Body of pancreas (tissue), 4 donors: ENCODE measurements at places on chromosomes 12 and 14. TPM values are rescaled to one million over a fixed set of nuclear protein-coding genes. Genes with fewer than 3 reads are reported as not detected.

DNA sequence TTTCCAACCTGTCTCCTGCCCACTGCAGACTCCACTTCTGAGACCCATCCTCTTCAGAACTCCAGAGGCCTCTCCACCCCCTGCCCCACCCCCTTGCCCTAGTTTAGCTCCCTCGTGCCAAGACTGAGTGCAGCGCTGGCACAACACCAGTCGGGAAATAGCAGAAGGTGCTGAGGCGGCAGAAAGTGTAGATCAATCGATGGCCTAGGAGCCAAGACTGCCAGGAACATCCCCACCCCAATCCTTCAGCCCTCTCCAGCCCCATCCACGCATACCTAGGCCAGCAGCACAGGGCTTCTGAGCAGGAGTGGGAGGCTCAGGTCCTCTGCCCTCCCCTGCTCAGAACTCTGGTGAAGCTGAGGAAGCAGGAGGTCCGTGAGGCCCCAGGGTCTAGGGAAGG, 1.1 kb downstream of the CPNE6 start:
- peak; percentile 66 for DNase-seq

GRCh38 chr14:88426271-88426670, 40.8 kb downstream of the SPATA7 start:
- DNase-seq: no peak

GRCh38 chr14:80653956-80654355, 287.6 kb downstream of the CEP128 start:
- DNase-seq: no peak

DNA sequence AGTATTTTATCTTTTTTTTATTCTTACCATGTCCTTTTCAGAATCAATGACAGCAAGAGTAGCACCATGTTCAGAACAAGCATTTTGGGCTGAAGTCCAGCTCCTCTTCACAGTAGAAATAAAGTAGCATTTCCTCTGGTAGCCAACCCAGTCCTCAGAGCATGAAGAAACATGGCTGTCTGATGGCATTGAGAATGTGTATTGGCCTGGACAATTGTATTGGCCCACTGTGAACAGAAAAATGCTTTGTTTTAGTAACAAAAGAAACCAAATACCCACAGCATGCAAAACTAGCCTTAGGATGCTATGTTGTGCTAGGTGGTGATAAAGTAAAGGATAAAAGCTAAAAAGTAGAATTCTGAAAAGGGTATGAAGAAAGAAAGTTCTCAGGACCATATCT, 5.7 kb downstream of the CD69 start:
- no peak for DNase-seq

DNA sequence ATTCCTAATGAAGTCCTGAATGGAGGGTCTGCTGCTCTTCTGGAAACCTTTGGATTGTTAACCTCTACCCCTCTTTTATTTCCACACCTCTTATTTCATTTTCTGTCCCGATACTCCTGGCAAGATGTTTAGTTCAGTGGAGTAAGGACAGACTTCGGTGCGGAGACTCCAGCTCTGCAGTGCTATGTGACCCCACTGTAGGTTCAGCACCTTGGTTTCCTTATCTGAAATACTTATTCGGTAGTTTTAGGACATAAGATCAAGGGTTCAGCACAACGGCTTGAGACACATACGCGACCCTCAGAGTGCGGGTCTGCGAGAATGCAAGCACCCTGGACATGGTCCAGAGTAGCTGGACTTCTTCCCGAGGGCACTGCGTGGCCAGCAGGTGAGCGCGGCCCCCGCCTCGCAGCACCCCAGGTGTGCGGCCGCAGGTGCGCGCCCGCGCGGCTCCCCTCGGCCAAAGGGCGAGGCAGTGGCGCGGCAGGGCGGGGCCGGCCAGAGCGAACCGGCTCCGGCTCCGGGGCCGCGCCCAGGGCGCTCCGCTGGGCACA, 465 bp upstream of the FGD4 start:
- DNase-seq: no peak

DNA sequence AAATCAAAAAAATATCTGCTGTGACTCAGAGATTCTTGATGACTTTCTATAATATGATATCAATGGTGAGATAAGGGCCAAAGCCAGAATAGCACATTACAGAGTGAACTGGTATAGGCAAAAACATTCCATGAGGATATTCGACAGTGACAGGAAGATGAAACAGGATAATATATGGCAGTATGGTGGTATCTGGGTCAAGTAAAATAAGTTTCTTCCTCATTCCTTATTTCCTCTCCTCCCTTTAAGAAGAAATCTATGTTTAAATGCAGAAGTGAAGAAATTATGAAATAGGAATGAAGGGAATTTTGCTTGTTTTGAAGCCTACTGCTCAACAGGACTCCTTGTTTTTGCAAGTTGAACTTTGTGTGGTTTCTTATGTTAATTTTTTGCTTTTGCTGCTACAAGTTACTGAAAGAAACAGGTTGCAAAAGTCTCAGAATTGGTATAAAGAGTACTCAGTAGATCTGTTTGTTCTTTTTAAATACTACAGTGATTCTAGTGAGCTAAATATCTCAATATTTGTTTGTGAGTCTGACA, 7.0 kb downstream of the ACSS3 start:
- DNase-seq: no peak

- DNase-seq: no peak
These were observed 10.4 kb downstream of the CORO1C start for GRCh38 chr12:108720757-108721514.

GRCh38 chr12:19739195-19739776, 300.0 kb downstream of the AEBP2 start:
- peak; percentile 46 for DNase-seq

DNA sequence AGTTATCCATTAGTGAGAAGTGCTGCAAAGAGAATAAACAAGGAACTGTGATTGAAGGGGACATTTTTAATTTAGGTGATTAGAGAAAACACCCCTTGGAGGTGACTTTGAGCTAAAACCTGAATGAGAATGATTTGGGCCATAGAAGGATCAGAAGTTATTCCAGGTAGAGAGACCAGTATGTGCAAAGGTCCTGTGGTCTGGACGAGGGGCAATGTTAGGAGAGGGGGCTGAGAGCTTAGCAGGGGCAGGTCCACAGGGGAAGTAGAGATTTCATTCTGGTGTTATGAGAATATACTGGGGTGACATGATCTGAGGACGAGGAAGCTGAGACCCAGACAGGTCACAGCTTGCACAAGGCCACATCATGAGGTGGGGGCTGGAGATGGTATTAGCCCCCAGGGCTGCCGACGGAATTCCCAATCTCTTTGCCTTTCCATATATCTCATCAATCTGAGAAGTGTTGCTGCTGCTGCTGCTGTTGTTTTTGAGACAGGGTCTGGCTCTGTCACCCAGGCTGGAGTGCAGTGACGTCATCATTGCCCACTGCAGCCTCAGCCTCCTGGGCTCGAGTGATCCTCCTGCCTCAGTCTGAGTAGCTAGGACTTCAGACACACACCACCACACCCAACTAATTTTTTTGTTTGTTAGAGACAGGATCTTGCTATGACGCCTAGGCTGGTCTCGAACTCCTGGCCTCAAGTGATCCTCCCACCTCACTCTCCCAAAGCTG, 55.6 kb downstream of the KCTD10 start:
- no peak for DNase-seq

DNA sequence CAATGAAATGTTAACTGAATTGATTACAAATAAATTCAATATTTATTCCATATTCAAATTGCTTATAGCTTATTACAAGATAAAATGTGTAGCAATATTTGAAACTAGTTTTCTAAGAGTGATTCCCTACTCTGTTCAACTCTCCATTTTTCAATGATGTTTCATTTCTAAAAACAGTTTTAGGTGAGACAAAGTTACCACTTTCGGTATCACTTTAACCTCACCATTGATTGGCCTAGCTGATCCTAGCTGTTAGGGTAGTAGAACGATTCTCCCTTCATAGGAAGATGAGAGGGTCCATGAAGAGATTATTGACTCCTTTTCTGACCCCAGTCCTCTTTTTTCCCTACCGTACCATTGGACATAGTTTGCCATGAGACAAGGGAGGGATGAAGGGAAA, 373.3 kb downstream of the PRKD1 start:
- no peak for DNase-seq

DNA sequence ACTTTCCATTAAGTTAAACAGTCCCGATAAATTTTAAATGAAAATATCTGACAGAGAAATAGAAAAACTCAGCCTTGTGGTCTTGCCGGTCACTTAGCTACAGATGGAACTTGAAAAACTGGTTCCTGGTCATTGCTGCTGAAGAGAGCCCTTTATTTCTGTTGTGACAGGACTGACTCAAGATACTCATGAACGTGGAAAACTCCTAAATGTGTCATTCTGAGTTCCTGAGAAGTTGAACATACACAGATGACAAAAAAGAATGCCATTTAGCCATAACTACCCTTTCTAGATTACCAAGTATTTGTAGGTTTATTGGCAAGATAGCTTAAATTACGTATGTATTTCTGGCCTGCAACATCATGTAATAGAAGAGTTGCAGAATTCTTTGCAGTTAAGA, 134.2 kb downstream of the HMGA2 start:
- no peak for DNase-seq

DNA sequence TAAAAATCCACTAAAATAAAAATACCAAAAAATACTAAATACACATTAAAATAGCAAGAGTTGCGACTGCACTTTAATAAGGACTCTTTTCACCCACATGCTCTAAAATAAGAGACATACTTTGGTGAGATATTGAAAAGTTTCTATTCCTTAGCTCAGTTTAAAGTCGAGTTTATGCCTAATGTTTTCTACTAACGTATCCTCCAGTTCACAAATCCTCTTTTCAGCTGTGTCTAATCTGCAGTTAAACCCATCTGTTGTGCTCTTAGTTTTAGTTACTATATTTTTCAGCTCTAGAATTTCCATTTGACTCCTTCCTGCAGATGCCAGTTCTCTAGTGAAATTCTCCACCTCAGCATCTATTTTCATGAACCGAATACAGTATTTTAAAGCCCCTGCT, 63.8 kb downstream of the CDK17 start:
- no peak for DNase-seq

GRCh38 chr14:74574706-74575105, 37.3 kb downstream of the LTBP2 start:
- DNase-seq: no peak

DNA sequence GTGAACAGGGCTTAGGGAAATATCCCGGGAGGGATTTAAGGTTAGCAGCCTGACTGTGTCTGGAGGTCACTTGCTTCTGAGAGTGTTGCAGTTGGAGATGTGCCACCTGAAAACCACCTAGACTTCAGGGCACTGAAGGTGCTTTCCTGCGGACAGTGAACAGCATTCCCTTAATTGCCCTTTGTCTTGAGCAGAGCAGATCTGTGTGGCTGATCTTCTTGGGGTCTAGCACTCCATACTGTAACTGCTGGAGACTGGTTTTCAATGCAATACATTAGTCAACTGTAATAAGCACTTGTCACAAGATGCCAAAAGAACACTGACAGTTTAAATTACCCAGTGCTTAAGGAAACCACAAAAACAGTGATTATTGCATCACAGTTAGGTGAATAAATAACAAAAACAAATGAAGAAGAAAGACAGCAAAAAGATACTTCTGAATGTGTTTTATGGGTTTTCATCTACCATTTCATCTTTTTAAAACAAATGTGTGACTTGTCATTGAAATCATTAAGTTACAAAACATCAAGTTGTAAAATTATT, 111.8 kb downstream of the PRIMA1 start:
- no peak for DNase-seq

DNA sequence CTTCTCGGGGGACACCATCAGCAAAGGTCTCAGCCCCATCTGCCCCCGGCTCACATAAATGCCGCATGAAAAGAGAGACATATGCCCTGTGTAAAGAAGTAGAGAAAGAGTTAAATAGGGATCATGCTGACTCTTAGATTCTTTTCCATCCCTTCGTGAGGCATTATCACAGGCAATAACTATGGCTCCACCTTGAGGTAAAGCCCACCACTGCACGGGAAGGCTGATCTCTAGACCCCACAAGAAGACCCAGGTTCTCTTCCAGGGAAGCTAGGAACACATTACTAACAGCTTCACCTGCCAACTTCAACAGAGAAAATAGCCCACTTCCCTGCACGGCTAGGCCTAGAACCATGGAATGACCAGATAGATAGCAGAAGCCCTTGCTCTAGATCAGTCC, 14.1 kb upstream of the NOP2 start:
- no peak for DNase-seq

DNA sequence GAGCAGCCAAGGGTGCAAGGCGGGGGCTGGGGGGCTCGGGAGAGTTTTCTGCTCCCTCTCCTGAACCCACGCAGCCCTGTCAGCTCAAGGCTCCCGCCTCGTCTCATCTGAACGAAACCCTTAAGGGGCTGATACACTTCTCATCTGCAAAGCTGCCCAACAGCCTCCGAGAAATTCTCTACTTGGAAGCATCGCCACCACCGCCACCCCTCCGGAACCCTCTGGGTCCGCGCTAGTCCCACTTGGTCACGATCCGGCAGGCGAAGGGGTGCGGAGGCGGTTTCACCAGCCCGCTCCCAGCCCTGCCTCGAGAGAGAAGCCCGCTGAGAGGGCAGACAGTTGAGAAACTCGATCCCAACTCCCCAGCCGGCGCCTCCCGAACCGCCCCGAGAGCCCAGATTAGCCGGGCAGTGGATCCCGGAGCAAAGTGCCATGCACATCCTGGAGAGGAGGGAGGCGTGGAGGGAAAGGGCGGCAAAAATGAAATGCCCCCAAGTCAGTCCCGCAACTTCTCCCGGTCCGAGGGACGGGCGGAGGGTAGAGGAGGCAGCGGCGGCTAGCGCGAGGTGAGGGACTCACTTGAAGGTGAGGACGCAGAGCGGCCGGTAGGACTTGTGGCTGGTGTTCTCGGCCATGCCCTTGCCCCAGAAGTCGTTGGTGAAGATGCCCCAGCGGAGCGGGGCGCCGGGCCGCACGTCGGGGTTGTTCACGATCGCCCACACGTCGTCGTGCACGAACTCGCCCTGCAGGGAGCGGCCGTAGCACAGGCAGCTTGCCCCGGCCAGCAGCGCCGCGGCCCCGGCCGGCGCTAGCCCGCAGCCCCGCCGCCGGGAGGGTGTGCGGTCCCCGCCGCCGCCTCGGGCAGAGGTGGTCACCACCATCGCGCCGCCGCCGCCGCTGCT, 620 bp downstream of the TMTC1 start:
- DNase-seq: peak; percentile 10

- DNase-seq: no peak
These were observed 22.5 kb upstream of the SYCP3 start for GRCh38 chr12:101761781-101762180.

DNA sequence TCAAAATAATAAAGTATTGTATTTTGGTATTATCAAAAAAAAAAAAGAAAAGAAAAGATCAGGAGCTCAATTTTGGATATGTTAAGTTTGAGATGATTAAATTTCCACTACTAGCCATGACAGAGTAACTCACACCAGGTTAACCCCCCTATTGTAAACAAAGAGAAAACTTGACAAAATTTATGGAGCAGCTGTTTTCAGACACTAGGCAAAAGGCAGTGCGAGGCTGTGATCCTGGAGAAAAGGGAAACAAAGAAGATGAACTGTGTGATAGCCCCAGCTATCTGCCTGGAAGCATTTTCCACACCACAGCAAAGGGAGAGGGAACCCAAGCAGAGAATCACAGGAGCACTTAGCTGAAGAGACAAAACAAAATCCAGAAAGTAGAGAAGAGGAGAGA, 145.0 kb downstream of the KIF21A start:
- DNase-seq: no peak

- peak; percentile 53 for DNase-seq
These were observed 3.5 kb downstream of the TGM1 start for GRCh38 chr14:24259282-24260025.

Gene CCNB1IP1
- total RNA-seq: 17.1 TPM

Gene KRT73
- total RNA-seq: not detected

Gene ERP27
- total RNA-seq: 79.1 TPM

Gene PTGDR
- 0.26 TPM for total RNA-seq

Gene PTCSC3
- total RNA-seq: not detected

Gene RND1
- total RNA-seq: 1.6 TPM

Gene DBX2
- total RNA-seq: not detected

Gene KLRK1
- not detected for total RNA-seq
